Germinal center (tissue), 1 donor: ENCODE measurements at places on chromosomes 6 and 20.

DNA sequence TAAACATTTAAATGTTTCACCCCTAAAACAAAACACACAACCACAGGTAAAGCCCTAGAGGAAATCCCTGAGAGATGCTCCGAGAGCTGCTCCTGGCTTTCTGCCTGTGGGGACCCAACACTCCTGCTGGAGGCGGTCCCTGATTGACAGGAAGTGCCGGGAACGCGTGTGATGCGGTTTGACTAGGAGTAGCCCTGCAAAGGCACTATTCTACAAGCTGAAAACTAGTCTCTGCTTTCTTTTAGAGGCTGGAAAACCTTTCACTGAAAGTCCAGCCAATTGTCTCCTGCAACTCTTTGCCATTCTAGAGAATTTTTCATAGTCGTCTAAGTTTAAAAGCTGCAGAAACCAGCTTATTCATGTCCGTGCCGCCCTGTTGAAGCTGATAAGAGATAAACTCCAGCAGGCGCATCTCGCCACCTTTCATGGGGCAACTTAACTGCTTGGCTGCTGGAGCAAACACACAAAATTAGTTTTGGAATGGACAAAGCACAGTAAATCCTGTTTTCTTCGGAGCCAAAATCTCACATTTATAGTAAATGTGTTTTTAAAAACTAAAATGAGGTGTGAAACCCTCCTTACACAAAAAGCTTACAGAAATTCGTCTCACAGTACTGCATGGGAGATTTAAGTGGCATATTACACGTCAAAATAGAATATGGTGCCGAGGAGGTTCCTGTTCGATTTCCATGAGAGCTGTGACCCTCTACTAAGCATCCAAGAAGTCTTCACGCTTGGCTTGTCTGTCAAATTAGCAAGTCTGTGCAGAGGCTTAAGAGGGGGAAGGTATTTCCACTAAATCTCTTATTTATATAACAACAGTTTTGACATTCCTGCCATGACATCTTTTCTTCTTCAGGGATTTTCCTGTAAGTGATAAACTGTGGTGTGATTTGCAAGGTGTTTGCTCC lies 46.9 kb downstream of the DACT2 start:
- DNase-seq = no peak

GRCh38 chr6:37304766-37305165 lies 46.8 kb upstream of the TMEM217 start:
- DNase-seq = no peak

DNA sequence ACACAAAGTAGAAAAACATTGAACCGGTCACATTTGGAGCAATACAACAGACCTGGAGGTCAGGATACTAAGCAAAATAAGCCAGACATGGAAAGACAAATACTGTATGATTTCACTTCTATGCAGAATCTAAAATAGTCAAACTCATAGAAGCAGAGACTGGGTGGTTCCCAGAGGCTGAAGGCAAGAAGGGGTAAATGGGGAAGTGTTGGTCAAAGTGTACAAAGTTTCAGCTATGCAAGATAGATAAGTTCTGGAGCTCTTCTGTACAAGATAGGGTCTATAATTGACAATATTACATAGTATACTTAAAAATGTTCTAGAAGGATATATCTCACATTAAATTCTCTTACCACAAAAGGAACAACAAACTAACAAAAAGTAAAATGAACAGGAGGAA lies 70.3 kb downstream of the TMEM244 start:
- DNase-seq = no peak

- DNase-seq = peak; percentile 69
Measured at GRCh38 chr6:32885698-32886286, 31.8 kb downstream of the PSMB9 start.

GRCh38 chr6:55089325-55089724 lies 85.0 kb upstream of the HCRTR2 start:
- DNase-seq = no peak

- DNase-seq = no peak
Measured at GRCh38 chr20:14764511-14765369, 427.3 kb upstream of the FLRT3 start.

GRCh38 chr6:117776441-117776840 lies 101.2 kb downstream of the NUS1 start:
- DNase-seq = no peak

- DNase-seq = no peak
Measured at GRCh38 chr6:166687070-166687878, 60.2 kb upstream of the RPS6KA2 start.

- DNase-seq = no peak
Measured at GRCh38 chr6:136072691-136073090, 177.4 kb downstream of the MTFR2 start.

- no peak for DNase-seq
Measured at GRCh38 chr20:10478205-10478604, 43.1 kb downstream of the SLX4IP start.

GRCh38 chr6:137808836-137809315 lies 58.2 kb upstream of the TNFAIP3 start:
- no peak for DNase-seq

DNA sequence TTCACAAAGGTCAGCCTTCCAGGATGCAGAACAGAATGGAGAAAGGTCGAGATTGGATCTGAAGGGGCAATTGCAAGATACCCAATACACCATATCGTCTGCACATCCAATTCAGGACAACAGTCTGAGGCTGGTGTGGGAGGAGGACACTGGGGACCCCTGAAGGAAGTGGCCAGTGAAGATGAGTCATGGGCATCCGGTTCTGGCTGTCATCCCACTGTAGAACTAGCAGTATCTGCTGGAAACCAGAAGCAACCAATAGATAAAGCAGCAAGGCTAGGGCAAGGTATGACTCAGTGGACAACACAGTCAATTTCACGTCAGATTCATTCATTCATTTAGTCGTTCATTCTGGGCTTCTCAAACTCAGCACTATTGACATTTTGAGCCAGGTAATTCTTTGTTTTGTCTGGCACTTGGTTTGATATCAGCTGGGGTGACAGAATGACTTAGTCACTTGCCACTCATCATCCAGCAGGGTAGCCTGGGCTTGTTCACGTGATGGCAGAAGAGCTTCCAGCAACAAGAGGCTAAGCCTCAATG lies 30.3 kb upstream of the SHLD1 start:
- no peak for DNase-seq

DNA sequence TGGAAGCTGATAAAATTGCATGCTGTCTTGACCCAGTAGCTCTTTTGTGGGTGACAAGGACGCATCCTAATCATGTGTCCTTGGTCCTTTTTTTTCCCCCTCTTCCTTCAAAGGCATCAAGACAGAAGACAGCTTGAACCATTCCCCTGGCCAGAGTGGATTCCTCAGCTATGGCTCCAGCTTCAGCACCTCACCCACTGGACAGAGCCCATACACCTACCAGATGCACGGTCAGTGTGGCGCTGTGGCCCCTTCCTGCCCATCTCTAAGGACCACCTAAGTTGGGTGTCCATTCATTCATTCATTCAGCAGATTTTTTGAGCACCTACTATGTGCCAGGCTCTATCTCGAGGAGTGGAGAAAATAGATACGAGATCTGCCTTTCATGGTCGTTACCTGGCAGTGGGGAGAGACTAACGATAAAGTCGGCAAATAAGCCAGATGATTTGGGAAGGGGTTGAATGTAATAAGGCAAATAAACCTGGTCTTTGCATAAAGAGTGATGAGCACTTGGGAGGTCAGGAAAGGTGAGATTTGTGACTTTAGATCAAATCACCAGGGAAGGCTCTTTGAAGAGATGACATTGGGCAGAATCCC lies 121.5 kb downstream of the EYA2 start:
- DNase-seq = no peak

DNA sequence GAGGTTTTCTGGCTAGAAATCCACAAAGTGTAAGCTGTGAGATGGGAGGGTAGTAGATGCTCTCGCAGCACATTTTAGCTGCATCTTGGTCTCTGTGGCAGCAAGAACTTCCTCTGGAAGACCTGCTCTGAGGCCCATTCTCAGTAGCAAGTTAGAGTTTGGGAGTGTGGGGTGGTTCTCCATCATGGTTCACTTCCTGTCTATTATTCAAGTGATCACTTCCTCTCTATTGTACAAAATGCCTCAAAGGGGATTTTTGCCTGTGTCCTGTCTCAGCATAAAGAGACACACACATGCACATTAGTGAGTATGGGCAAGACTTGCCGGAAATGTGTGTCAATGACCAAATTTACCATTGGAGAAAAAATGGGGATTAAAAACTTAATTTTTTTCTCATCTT lies 42.5 kb downstream of the LYRM2 start:
- DNase-seq = peak; percentile 38

DNA sequence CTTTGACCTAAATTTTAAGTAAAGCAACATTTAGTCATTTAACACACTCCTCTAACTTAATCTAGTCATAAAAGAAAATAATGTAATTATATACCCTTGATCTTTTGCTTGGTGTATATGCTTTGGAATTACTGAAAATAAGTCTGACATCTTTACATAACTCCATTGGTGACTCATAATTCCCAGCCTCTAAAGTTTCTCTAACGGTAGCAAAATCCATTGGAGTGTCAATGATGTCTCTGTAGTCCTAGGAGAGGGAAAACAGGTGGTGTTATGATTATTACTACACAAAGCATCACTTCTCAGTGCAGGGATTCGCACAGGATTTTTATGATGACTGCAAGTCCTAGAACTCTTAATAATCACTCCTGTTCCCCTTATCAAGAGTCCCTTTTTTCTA lies 80.2 kb downstream of the IRAK1BP1 start:
- no peak for DNase-seq

- DNase-seq = no peak
Measured at GRCh38 chr20:37463726-37464494, 57.1 kb upstream of the NNAT start.
